ENCODE measurements at places on chromosomes 5 and 9.

DNA sequence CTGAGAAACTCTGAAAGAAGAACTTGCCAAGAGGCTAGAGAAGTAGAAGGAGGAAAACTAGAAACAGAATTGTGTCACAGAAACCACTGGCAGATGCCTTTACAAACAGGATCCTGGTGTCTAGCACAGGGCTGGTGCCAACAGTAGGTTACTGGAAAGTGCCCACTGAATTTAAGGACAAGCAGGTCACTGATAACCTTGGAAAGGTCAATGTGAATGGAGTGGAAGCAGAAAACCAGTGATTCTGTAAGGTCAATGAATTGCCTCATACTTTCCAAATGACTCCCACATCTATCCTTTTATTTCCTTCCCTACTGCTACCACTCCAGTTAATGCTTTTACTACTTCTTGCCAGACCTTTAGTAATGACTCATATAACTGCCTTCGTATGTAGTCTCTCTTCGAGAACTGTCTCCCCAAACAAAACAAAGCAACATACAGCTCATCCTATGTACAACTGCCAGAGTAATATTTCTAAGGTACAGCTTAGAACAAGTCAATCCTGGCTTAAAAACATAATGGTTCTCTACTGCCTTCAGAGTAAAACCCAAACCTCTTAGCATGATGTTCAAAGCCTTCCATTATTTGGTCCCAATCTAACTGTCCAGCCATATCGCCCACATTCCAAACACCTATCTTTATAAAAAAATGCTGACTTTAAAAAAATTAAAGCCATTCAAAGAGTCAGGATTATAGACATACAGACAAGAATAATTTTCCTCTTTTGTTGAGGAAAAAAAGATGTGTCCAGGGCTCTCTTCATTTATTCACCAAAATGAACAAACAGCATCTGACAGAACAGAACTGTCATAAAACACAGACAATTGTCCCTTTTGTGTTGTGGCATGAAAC lies 52.5 kb downstream of the NR3C1 start:
- DNase-seq = no peak

DNA sequence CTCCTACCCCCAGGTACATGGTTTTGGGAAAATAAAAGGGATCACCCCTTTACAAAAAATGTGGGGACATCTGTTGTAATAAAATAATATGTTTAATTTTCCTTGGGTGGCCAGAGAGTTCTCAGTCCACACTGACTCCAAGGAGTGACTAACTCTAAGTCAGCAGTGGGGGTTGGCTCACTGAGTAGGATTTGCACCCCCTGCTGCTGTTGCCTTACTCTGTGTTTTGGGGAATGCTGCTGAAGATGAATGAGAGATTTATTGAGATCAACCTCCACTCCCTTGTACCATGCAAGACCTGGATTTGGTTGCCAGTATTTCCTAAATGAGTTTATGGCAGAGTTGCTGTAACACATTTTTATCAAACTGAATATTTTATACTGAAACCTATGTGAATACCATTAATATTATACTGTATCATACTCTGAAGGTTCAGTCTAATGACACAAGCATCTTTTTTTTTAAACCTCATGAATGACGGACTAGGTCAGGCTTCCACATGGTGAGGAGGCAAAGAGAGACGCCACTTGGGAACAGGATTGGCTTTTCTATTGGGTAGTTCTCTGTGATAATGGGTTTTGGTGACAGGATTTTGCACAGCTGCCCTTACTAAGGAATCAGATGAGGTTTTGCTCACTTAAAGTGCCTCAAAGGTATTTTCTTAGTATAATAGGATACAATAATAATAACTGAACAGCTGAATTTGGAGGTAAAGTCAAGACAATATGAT lies 121.3 kb upstream of the OSMR start:
- DNase-seq = no peak

DNA sequence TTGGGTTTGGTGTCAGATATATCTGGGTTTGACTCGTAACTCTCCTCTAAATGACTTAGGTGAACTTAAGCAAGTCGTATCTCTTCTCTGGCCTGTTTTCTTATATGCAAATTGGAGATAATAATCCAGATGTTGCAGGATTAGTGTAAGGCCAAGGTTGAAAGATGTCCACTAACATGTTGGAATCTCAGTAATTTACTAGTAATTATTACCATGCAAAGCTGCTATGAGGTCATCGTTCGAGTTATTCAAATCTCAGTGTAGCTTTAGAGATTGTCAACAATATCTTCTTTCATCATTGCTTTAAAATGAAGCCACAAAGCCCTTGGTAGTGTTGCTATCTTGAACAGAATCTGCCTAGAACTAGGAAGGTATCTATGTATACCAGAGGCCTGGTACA lies 437.7 kb upstream of the KLF4 start:
- no peak for DNase-seq

DNA sequence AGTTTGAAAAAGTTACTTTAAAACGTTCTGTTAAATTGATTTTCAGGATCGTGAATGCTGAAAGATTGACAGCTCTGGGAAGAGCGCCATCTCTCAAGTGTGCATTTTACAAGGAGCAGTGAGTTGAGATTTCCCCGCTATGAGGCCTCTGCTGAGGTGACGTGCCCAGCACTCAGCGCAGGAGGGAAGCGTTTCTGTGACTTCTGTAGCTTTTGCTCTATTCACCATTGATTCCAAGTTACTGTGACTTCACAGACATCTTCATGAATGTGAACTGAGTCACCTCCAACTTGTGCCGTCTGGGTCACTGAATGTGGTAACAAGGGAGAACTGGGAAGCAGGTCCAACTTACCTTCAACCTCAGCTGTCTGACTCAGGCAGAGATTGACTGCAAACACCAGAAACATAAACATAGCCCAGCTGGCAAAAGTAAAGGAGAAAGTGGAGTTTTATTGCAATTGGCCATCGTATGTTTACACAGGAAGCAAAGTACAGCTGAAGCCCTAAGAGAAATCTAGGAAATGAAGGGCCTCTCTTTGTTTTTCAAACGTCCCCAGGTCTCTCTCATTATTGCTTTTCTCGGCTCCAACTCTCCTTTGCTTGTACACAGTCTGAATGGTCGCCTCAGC lies 428.8 kb upstream of the CLINT1 start:
- DNase-seq = no peak

DNA sequence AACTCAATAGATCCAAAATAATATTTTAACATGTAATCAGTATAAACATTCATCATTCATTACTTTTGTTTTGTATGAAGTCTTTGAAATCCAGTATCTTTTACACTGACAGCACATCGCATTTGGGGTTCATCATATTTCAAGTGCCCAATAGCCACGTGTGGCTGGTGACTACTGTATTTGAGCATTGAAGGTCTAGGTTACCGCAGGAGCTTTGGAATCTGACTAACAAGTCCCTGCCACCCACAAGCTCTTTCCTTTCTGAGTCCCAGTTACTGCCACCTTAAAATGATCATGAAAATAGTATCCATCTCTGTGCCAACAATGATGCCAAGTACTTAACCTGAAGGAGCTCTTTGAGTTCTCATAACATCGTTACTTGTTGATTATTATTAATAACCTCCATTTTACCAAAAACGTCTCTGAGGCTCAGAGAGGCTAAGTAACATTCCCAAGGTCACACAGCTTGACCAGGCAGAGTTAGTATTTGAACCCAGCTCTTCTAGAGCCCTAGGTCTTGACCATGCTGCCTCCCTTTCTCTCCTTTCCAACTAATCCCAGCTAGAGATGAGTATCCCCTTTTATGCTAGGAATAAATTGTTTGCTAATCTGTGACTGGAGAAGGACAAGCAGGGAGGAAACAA lies 24.2 kb downstream of the ARHGEF37 start:
- no peak for DNase-seq

GRCh38 chr9:127561491-127562278 lies 50.4 kb upstream of the STXBP1 start:
- no peak for DNase-seq

DNA sequence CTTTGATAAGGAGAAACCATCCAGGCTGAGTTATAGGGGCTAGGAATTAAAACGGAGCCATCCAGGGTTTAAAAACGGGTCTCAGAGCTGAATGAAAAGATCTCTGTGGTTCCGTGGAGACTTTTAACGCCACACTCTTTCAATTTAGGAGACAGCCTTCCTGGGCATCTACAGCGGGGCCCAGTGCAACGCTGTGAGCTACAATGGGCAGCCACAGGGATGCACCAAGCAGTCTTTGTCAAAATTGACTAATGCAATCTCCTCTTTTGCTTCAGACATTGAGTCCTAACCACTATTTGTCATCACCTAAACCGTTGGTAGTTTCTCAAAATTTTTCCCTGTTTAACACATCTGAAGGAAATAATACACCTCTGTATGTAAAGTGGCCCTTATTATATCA lies 96.6 kb upstream of the ABCA1 start:
- no peak for DNase-seq

DNA sequence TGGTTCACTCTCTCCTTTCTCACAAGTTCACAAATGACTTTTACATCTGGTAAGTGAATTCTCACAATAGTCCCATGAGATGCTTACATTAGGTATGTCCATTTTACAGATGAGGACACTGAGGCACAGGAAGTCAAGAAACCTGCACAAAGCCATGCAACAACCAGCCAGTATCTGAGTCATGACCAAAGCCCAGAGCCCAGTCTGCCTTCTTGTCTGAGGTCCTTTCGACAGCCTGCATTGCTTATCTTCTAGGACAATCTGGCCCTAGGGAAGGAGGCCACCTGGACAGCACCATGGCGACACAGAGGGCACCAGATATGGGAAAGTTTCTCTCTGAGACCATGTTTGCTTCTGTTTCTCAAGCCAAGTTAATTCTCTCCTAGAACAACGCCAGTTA lies 197.1 kb downstream of the NSG2 start:
- DNase-seq = no peak

DNA sequence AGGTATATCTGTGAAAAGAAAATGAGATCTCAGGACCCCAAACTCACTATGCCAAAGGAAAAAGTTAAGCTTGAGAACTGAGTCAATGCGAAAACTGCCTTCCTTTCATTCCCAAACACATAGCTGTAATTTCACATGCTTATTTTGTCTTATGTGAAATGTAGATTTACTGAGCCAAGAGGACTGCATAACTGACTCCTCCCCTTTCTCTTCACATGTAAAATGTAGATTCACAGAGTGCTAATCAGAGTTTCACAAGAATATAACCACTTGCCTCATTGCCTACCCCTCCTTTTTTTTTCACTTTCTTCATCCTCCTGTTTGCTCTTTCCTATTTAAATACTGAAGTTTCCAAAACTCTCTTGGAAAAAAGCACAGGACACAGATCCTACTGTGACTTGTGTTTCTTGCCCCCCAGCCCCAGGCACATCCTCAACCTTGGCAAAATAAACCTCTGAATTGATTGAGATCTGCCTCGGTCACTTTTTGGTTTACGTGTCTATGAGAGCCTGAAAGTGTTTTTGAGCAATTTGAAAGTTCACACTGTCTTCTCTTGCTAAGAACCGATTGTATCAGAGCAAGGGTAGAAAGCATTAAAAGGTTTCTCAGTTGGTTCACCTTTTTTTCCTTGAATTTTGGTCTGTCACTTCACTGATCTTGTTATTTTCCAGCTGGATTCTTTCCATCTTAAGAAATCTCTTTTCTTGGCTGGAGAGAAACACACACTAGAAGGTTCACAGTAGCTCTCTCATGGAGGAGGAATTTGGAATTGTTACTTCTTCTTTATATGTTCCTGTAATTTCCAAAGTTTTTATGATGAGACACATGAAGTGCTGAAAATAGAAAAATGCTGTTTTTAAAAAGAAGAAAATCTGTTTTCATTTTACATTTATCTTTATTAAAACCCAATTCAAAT lies 44.8 kb upstream of the SNAPC3 start:
- no peak for DNase-seq

DNA sequence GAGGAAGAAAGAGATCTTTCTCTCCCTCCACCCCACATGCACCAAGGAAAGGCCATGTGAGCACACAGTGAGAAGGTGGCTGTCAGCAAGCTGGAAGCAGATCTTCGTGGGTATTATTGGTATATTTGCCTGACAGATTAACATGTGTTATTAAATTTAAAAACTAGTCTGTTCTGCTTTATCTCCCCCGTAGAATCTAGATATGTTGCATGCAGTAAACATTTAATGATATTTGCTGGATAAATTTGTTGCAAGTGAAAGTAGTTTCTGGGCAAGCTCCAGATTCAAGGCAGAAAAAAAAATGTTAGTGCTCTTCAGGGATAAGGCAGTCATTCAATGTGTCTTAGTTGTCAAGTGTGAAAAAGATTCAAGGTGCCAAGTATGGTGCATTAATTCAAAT lies 215.0 kb upstream of the TAS2R1 start:
- no peak for DNase-seq

DNA sequence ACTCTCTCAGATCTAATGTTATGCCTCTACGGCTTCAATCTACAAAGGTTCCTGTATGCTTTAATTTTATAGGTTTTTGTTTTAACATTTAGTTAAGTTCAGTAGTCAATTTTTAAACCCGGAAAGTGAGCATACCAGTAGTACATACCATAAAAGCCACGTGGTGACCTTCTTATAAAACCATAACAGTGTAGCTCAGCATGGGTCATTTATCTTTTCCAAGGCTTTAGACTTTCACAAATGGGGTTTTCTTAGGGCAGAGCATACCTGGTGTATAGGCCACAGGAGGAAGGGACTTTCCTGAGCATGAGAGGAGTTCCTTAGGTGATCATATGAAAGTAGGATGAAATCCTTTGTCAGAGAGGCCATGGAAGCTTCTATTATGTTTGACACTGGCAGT lies 23.2 kb downstream of the ECM2 start:
- no peak for DNase-seq

DNA sequence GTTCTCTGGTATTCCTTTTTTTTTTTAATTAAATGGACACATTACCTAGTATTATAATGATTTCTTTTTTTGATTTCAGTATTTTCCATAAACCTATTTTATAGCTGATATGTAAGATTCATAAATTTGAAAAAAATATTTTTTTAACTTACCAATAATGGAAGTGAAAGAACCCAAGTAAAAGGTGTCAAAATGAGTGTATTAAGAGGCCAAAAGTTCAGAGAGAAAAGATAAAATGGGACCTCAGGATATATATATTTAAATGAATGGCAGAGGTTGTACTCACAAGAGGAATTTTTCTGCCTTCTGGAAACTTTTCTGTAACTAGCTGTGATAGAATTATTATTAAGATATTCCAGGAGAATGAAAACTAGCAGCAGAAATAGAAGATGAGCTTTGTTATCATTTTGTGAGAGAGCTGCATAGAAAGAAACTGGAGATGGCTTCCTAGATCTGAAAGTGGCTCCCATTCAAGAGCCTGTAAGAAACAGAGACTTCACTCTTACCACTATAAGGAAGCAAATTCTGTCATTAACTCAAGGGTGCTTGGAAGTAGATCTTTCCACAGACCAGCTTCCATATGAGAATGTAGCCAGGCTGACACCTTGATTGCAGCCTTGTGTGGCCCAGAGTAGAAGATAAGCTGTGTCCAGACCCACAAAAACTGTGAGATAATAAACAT lies 91.7 kb downstream of the MRPS30 start:
- no peak for DNase-seq

DNA sequence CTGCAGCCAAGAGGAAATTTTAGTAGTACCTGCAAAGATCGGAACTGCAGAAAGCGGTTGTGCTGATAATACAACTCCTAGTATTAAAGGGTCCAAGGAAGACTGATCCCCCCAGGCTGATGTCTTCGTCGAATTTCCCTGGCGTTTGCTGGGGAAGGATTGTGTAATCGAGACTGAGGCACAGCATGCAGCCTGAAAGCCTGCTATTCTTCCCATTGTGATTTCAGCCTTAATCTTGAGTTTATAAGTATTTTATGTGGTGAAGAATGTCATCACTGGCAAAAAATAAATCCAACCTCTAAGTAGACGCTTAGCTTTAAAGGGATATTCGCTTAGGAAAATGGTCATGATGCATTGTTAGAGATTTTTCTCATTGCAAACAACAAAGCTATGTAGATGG lies 21.3 kb upstream of the LMX1B start:
- DNase-seq = no peak

GRCh38 chr5:169450464-169450863 lies 133.1 kb upstream of the SPDL1 start:
- no peak for DNase-seq

GRCh38 chr9:35071814-35072460 lies 488 bp downstream of the VCP start:
- DNase-seq = peak; percentile 51
